AG08395 (cell line): ENCODE measurements at places on chromosomes 5 and 9.

GRCh38 chr5:151222054-151222789 lies 1.7 kb downstream of the CCDC69 start:
- DNase-seq = no peak

DNA sequence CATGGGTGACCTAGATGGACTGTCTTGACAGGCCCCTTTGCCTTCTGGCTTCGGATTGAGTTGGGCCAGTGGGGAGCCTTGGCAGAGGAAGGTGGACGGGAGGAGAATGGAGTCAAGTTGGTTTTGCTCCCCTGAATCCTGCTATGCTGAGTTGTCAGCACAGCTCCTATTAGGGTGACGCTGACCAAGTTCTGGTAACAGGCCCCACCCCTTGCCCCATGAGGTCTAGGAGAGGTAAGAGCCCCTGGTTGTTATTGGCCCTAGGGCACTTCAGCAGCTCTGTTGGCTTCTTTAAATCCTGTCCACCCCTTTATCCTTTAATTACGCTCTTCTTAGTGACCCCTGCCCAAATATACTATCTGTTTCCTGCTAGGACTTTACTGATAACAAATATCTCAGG lies 39.4 kb upstream of the KIF2A start:
- DNase-seq = no peak

DNA sequence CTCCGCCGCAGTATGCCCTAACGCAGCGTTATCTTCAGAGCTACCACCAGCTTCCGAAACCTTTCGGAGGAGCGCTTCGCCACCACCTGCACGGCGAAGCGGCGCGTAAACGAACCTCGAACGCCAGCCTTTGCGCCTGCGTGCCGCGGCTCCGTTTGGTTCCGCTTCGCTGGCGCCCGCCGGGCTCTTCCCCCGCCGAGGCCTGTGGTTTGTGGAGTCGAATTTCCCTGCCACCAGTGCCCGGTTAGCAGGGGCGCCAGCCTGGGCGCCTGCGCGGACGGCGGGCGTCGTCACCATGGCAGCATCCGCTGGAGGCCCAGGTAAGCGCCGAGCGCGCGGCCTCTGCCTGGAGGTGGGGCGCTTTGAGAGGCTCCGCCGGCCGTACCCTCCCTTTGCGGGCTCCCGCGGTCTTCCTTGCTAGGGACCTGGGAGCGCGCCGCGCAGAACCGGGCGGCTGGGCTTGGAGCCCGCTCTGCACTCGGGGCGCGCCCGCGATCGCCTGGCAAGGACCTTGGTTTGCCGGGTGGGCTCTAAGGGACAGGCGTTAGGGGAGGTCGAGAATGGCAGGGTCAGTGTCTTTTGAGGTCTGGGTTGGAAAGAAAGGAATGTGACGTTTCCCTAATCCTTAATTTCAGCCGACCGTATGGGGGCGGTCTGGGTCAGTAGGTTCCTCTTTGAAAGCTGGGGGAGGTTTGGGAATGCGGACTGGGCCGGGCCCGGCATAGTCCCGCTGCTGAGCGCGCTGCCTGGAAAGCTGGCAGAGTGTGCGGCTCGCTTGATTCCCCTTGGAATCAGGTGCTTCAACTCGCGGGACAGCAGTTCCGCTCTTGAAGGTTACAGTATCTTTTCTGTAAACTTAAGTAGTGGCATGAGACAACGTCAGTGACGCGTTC lies at the start of gene FAM151B:
TSS of gene FAM151B (plus strand) at position 272 of the 893 bp plus-strand sequence. CDS start at position 296, 24 bp downstream.
- peak; percentile 91 for DNase-seq

- DNase-seq = no peak
These were observed 78.0 kb downstream of the PTCH1 start for GRCh38 chr9:95438561-95439357.

DNA sequence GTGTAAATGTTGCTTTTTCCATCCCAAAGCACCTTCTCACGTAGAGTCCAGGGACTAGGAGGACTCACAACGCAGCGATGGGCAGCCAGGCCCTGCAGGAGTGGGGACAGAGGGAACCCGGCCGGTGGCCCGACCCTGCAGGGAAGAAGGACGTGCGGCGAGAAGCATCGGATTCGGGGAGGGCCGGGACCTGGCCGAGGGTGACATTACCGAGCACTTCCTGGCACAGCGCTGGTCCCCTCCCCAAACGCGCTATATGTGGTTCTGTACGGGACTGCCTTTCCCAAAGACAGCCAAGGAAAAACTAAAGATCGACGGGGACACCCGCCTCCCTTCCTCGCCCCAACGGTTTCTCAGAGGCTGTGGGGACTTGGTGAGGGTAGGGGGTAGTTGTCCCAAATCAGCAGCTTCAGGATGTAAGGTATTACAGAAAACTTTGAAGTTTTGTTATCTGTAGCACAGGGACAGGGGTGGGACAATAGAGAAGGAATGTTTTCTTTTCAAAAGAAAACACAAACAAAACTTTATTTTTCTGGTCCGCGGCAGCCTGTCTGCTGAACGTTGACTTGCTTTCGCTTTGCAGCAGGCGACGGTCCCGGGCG lies 887 bp upstream of the MAP3K1 start:
- DNase-seq = peak; percentile 3

DNA sequence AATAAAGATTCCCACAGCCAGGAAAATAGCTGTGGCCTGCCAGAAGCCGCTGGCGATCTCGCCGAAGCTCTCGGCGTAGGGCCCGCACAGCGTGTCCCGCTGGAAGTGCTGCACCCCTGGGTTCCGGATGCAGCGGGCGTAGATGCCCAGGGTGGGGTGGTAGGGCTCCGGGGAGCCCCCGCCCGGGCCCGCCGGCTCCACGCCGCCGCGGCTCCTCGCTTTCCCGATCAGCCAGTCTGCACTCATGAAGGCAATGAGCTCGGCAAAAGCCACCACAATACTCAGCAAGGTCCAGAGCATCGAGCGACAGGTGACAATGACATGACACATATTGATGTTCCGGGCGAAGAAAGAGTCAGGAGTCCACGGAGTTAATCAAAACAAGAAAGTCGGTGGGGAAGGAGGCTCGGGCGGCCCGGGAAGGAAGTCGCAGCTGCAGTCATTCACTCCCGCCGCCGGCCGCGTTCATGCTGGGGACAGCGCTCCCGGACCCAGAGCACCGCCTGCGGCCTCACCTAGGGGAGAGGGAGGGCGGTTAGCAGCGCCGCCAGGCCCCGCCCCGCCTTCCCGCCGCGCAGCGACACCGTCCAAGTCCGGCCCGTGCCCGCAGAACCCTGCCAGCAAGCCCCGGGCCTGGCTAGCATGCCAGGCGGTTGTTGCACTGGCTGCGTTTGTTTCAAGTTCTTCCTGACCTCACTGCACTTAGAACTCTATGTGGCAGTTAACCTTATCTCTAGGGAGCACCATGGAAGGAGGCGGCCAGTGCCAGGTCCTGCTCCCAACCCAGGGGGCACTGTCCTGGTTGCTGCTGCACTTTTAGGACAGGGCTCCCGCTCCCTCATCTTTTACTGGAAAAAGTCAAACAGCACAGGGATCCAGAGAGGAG lies 138.4 kb downstream of the LHFPL2 start:
- DNase-seq = no peak

GRCh38 chr5:168234133-168234532 lies 57.3 kb upstream of the WWC1 start:
- DNase-seq = no peak

GRCh38 chr9:100554935-100555401 lies 22.9 kb upstream of the CAVIN4 start:
- no peak for DNase-seq

- DNase-seq = no peak
These were observed 389.0 kb downstream of the RASEF start for GRCh38 chr9:82673919-82674318.

- no peak for DNase-seq
These were observed 327.8 kb downstream of the TMEM167A start for GRCh38 chr5:82749461-82749820.

GRCh38 chr5:168204165-168204564 lies 87.3 kb upstream of the WWC1 start:
- DNase-seq = no peak

DNA sequence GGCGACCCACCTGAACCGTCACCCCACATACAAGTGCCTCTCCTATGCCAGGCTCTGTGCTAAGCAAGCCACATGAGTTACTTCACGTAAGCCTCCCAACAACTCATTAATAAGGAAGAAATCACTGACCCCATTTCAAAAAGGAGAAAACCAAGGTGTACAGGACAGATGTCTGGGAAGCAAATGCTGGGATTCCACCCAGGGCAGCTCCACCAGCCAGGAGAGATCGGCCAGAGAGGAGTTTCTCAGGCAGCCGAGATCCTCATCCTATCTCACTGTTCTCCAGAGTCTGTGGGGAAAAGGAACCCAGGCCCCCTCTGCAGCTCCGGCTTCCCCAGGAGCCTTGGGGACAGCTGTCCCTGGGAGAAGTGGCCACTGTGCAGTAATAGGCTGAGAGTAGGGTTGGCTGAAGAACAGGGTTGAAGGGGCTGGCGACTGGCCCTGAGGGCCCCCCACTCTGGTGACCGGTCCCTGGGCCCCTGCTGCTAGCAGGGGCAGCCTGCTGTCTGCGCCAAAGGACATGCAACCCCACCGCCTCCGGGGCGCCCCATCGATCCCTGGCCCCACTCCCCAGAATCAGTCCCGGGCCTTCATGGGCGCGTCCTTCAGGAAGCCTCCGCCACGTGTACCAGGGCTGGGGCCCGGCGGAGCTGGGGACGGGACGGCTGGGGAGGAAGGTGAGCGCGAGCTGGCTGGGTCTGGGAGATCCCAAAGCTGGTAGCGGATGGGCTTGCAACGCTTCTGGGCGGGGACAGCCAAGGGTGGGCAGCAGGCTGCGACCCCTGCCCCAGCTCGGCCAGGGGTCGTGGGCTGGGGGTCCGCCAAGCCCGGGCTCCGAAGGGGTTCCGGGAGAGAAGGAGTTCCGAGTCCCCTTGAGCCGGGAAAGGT lies 44.1 kb upstream of the STXBP1 start:
- no peak for DNase-seq

GRCh38 chr5:40030661-40031060 lies 605.9 kb upstream of the DAB2 start:
- no peak for DNase-seq

GRCh38 chr5:172910828-172911627 lies 48.2 kb upstream of the RPL26L1 start:
- peak; percentile 50 for DNase-seq

GRCh38 chr9:130423272-130423671 lies 21.5 kb upstream of the ASS1 start:
- DNase-seq = no peak

GRCh38 chr9:89375191-89375760 lies 57.0 kb downstream of the SECISBP2 start:
- DNase-seq = no peak

DNA sequence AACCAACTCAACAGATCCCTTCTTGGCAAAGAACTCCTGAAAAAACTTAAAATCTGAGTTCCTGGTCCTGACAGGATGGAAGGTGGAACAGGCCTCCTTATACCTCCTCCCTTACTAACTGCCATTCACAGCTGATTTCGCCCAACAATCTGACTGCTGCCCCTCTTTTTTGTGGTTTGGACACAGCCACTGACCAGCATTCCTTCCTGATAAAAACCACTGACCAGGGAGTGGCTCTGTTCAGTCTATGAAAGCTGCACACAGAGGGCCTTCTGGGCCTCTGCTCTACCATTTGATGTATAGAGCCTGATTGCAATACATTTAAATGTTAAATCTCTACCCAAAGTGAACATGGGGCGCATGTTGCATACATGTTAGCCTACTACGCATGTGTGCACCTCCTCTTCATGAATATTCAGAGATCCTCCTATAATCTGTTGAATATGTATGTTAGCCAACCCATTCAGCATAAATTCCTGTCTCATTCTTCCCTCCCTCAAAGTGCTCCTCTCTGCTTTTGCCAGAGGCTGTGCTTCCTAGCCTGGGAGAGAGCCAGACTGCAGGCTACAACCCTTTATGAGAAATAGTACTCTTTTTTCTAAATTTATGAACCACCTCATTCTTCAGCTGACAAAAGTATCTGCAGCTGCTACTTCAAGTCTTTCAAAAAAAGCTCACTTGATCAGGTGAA lies 93.7 kb upstream of the MRPS30 start:
- no peak for DNase-seq
